ENCODE measurements at places on chromosomes 4 and X.
A peak's percentile ranks its signal among the peaks of the same experiment; 100 is the strongest.

DNA sequence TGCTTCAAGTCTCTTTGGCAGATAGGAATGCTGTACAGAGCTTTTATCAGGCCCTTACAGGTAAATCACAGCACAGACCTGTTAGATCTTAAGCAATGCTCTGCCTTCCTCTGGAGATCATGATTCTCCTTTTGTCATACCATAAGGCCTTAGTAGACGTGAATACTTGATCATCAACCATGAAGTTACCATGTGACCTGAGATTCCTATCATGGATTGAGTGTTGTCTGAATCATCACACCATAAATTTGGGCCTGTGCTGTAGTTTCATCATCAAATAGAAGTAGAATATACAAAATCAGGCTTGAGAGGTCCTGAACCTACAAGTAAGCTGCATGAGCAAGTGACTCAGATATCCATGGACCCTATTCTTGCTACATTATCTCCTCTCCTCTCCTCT, 466.8 kb upstream of the INTU start:
- no peak for DNase-seq

DNA sequence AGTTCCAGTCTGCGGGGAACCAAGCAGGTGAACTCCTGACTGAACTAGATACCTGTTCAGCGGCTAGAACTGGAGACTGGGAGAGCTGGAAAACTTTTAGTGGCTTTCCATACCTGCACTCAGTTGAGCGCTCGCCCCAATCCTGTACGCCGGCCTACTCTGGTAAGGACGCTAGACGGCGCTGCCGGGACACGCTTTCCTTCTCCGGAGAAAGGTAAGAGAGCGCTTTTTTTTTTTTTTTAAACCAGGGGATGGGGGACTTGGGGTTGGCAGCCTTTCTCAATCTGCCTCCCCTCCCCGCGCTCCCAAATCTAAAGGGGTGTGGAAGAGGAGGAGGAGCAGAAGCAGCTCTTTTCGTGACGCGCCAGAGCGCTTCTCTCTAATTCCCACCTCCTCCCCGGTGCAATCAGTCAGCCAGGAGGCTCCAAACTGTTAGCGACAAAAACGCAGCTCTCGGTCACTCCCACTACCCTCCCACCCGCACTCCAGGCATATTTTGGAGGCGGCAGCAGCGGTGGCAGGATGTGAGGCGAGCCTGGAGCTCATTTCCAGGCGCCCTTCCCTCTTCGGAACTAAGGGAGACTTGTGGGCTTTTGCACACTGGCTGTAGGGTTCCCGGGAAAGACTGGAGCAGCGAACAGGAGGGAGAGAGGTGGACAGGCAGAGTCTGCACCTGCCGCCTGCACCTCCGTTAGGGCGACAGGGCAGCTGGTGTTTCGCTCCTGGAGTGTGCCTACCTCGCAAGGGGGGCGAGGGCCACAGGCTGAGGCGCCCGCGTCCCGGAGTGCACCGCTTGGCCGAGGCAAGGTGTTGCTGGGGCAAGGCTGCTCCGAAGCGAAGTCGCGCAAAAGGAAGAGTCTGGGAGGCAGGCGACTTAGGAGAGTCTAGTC, at the start of gene IL1RAPL2:
IL1RAPL2 (plus strand) TSS at position 409 of the 890 bp plus-strand sequence.
- DNase-seq = peak; percentile 4

- DNase-seq = no peak
Measured at GRCh38 chr4:183448436-183448835, 4.0 kb downstream of the CDKN2AIP start.

DNA sequence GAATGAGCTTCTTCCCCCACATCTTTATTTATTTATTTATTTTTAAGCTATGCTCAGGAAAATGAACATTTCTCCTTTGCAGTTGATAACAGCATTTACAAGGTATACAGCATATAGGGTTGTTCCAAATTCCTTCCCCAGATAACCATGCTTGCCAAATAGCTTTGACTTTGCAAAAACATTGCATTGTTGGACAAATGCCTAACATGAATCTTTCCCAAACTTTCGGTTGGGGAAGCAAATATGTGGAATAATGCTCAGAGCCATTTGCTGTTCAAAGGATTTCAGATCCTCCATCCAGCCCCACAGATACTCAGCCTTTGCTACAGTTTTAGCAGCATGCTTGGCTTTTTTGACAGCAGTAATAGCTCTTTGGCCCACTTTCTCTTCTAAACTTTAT, 127.2 kb upstream of the AGA start:
- DNase-seq = no peak

- DNase-seq = no peak
Measured at GRCh38 chr4:10593130-10593529, 91.4 kb downstream of the CLNK start.

DNA sequence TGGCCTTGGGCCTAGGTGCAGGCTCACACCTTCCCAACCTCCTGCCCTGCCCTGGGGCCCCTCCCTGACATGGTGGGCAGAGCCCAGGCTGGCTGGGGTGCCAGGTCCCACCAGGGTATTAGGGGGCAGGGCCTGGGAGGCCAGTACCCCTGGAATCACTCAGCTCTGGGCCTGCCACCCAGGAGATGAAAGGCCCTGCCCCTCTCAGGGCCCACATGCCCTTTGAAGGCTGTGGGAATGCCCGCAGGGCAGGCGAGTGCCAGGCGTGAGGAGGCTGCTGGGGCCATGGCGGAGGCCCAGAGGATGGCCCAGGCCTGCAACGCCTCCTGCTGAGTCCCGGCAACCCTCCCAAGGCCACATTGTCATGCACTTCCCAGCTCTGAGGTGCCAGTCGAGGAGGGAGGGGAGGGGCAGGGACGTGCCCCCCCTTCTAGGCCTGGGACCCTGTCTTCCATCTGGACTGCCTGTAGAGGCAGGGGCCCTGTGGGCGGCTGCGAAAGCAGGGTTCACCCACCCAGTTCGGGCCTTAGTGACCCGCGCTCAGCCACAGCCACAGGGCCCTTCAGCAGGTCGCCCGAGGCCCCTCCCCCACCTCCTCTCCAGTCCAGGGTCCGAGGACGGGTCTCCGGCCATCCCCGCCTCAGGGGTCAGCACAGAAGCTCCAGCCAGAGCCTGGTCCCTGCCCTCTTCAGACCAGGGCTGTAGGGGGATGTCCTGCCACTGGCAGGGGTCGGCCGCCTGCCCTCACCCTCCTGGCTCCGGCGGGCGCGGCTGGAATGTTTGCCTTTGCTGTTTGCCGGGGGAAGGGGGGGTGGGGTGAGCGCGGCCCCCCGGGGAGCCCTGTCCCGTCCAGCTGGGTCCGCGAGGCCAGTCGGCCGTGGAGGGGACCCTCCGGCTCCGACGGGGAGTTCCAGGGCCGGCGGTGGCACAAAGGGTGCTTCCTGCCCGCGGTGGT, 26.7 kb upstream of the FGFR3 start:
- no peak for DNase-seq

GRCh38 chr4:138275963-138276621, 33.9 kb upstream of the SLC7A11 start:
- no peak for DNase-seq

- no peak for DNase-seq
Measured at GRCh38 chrX:72102126-72102525, 29.6 kb downstream of the RTL5 start.

DNA sequence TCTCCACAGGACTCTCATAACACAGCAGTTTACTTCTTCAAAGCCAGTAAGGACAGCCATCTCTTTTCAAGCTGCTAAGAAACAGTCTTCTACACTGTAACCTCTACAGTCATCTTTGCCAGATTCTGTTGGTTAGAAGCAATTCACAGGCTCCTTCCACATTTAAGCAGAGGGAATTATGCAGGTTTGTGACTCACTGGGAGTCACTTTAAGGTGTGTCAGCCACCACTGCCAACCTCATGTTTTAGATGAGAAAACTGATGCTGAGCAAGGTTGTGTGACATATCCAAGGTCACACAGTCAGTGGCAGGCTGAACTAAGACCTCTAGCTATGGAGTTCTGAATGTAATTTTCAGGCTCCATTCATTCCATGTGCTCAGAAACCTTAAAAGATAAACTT, 143.5 kb downstream of the QDPR start:
- no peak for DNase-seq

DNA sequence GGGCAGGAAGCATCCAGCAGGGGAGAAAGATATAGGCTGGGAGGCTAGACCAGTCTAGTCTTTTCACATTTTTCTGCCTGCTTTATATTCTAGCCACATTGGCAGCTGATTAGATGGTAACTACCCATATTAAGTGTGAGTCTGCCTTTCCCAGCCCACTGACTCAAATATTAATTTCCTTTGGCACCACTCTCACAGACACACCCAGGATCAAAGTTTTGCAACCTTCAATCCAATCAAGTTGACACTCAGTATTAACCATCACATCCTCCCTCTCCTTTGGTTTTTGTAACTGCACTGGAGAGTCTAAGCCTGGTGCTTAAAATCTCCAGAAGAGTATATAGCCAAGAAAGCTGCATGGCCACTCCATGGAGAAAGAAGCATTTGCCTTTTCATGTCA, 560.4 kb downstream of the GRXCR1 start:
- DNase-seq = no peak

- DNase-seq = no peak
Measured at GRCh38 chr4:78059524-78059889, 2.4 kb downstream of the FRAS1 start.

GRCh38 chr4:111641813-111642579, 503.3 kb upstream of the FAM241A start:
- peak; percentile 28 for DNase-seq

DNA sequence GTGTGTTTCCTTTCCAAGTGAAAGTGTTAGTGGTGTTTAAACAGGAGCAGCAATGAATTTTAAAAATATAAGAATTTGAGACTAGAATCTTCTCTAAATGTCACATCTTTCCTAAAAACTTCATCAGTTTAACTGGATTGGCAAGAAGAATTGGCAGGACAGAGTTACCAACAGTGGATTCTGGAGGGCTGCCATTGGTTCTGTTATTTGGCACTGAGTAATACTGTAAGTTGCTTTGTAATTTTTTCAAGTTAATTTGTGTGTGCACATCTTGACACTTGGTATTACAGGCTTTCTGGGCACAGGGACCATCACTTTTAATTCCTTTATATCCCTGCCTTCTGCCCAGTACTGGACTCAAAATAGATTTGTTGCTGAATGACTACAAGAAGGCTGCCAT, 4.5 kb upstream of the GPRIN3 start:
- DNase-seq = no peak

GRCh38 chrX:17496407-17496806, 121.4 kb downstream of the NHS start:
- DNase-seq = no peak

GRCh38 chrX:13239272-13239671, 80.6 kb downstream of the ATXN3L start:
- no peak for DNase-seq

- no peak for DNase-seq
Measured at GRCh38 chr4:44701037-44701436, 22.8 kb downstream of the GUF1 start.

DNA sequence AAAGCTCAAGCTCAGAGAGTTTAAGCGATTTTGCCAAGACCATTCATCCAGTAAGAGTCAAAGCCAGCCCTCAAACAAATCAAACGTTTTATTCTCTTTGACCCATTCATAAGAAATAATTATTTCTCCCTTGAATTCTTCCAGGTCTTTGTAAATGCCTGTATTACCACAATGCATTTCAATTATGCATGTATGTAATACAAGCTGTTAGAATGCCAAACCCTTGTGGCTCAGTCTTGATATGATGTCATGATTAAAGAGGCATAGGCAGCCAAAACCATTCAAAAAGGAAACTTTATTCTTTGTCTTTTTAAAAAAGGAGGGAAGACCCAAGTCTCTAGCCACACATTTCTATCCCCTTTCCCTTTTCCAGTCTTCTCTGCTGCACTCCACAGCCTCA, 56.5 kb upstream of the PGM2 start:
- DNase-seq = no peak

DNA sequence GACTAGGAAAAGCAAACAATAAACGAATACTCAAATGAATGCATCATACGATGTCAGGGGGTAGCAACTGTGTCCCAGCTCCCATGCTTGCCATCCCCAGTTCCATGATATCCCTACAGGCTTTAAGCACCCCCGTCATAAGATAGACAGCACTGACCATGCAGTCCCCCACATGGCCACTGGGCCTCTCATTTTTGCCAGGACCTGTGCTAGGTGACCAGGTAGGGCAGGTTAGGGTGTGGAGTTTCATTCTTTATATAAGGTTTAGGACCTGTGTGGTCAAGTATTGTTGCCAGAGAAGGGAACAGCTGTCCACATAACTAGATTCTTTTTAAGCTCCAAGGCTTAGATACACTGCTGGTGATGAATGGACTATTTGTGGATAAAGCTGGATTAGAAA, 9.7 kb downstream of the PPEF2 start:
- DNase-seq = no peak

- DNase-seq = no peak
Measured at GRCh38 chrX:10239611-10240064, 82.9 kb downstream of the CLCN4 start.

DNA sequence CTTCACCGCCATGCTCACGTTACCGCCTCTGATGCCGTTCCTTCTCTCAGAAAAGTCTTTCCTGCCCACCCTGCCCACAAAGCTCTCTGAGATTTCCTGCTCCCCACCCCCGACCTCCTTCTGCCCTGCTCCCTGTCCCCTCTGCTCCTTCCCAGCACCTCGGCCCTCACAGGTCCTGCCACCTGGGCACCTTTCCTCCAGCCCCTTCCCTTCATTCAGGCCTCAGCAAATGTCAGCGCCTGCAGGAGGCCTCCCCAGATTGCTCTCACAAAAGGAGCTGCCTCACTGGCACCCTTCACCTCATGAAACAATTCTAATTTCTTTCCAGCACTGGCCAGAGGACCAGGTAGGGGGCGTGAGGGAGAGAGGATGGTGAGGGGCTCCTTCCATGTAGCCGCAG, 33.6 kb upstream of the MXD4 start:
- DNase-seq = no peak

DNA sequence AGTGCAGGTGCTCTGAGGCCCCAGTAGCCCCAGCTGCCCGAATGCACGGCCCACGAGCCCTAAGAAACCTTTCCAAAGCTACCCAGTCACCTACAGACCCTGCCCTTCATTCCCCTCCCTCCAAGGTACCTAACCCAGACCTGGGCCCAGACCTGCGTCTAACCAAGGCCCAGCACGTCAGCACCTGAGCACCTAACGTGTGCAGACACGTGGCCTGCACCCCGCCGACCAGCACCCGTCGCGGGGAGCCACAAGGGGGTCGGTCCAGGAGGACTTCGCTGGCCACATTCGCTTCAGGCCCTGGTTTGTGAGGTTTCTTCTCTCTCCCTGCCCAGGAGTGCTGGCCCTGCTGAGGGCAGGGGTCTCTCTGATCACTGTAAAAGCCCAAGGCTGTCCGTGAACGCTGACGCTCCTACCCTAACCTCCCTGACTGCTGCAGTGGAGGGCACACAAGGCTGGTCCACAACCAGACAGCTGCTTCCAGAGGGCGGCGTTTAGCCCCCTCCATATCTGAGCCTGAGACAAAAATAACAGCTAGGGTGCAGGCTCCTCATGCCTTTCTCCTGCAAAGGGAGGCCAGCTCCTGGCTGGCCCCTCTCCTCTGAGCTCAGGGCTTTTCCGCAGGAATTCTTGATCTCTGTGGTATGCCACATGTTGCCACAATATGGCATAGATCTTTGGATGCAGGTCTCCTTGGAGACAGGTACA, 31.8 kb downstream of the WDR1 start:
- no peak for DNase-seq

- no peak for DNase-seq
Measured at GRCh38 chr4:113564493-113564892, 197.0 kb downstream of the CAMK2D start.

Measured in GM19239 (cell line).